ENCODE measurements at places on chromosomes 7 and 10.

DNA sequence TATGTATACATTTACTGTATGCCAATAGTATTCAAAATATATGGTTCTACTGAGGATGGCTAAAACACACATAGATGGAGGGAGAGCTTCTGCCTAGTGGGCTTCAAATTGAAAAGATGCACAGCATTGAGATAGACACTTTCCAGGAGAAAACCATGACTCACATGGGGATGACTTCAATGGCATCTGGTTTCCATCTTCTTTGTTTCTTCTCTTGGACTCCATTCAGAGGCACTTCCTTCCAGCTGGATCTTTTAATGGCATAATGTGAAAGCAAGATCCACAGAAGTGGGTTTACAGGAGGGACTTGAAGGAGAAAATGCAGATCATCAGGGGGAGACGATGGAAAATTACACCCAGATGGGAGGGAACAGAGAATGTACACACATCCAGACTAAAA is 84.9 kb downstream of the ZNF365 start:
- no peak for DNase-seq

- no peak for DNase-seq
Observed at GRCh38 chr10:132165416-132165980, 21.2 kb upstream of the DPYSL4 start.

GRCh38 chr7:50723888-50724287 is 58.8 kb downstream of the GRB10 start:
- DNase-seq = no peak

- no peak for DNase-seq
Observed at GRCh38 chr10:117818721-117819120, 228.0 kb downstream of the RAB11FIP2 start.

DNA sequence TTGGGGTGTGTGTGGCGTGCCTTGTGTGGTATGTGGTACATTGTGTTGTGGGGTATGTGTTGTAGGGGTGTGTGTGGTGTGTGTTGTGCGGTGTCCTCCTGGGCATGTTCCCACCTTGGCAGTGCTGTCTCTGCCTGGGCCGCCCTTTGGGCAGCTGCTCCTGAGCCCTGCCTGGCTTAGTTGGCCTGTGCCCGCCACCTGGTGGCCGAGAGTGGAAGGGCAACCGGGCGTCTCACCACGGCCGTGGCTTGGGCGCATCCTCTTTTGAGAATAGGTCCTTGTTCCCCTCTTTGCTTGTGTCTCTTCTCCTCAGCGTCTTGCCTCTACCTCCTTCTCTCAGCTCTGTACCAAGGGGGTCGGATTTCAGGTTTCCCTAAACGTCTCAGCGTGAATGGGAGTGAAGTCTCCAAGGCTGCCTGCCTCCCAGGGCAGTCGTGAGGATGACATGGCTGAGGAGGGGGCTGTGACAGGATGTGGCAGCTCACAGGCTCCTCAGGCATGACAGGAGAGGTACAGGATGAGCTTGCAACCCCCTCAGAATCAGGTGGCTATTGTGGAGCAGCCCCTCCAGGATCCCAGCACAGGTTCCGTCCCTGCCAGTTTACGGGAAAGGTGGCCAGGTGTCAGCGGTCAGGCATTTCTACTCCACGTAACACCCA is 98.4 kb upstream of the PODXL start:
- DNase-seq = peak; percentile 94

- DNase-seq = no peak
Observed at GRCh38 chr7:18844735-18845134, 272.7 kb downstream of the TWIST1 start.

- DNase-seq = no peak
Observed at GRCh38 chr7:124032369-124033094, at the start of gene TMEM229A. Gene TMEM229A (minus strand): TSS chr7:124033067. CDS start chr7:124033003, 64 bp downstream.

GRCh38 chr7:42945821-42946626 is 13.8 kb downstream of the MRPL32 start:
- DNase-seq = no peak

DNA sequence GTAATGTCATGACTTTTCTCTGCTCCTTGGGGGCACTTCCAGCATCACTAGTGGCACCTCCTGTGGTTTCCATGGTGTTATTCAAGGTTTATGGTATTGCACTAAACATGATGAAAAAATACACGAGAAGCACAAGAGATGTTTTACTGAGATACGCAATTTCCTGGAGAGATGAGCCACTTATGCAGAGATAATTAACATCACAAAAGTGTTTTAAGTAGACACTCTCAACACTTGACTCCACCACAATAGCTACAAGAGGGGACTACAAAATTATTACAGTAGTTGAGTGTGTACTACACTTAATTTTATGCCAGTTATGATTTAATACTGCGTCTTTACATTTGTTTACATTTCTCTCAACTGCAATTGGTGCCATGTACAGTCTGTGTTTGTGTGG is 906.7 kb downstream of the DNAJB9 start:
- no peak for DNase-seq

DNA sequence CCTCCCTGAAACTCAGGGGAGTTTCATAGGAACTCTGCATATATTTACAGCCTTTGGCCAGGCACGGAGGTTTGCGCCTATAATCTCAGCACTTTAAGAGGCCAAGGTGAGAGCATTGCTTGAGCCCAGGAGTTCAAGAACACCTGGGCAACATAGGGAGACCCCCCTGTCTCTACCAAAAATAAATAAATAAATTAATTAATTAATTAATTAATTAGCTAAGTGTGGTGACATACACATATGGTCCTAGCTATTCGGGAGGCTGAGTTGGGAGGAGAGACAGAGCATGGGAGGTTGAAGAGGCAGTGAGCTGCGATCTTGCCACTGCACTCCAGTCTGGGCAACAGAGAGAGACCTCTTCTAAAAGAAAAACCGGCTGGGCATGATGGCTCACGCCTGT is 9.4 kb upstream of the LEP start:
- no peak for DNase-seq

DNA sequence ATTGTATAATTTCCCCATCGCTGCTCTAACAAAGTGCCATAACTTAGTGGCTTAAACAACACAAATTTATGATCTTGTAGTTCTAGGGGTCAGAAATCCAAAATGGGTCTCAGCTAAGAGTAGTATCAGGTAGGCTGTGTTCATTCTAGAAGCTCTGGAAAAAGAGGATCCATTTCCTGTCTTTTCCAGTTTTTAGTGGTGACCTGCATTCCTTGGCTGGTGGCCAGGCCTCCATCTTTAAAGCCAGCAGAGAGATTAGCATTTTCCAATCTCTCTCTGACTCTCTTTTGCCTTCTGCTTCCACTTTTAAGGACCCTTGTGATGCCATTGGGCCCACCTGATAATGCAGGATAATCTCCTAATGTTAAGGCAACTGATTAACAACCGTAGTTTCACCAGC is 41.0 kb upstream of the C10orf120 start:
- no peak for DNase-seq

- DNase-seq = no peak
Observed at GRCh38 chr10:10213237-10213636, 804.4 kb upstream of the CELF2 start.

- DNase-seq = no peak
Observed at GRCh38 chr10:117007080-117007479, 2.1 kb upstream of the SHTN1 start.

DNA sequence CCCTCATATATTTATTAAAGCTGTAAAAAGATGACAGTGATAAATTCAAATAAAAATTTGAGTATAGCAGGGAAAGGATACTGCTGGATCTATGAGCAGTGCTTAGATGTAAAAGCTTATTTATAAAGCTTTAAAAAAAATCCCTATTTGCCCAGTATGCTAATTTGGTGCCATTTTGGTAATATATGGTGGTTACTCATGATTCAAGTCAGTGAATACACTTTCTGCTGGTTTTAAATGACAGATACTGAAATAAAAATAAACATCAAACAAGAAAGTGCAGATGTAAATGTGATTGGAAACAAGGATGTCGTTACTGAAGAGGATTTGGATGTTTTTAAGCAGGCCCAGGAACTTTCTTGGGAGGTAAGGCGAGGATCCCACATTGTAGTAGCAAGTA is 134.4 kb upstream of the SAMD8 start:
- no peak for DNase-seq

DNA sequence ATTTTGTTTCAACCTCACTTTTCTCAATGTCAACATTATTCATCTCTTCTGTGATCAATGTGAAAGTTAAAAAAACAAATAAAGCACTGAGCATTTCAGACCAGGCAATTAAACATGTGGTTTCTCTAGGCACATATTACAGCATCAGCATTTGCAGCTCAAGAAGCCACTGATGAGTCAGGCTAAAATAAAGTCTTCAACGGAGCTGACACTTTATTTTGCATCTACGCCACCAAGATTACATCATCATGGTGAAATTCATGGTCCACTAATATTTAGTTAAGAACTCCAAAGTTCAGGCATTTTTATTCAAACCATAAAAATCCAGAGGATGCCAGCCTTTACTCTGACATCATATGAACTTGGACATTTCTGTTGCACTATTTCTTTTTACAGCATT is 33.0 kb downstream of the MAGI2 start:
- DNase-seq = no peak

DNA sequence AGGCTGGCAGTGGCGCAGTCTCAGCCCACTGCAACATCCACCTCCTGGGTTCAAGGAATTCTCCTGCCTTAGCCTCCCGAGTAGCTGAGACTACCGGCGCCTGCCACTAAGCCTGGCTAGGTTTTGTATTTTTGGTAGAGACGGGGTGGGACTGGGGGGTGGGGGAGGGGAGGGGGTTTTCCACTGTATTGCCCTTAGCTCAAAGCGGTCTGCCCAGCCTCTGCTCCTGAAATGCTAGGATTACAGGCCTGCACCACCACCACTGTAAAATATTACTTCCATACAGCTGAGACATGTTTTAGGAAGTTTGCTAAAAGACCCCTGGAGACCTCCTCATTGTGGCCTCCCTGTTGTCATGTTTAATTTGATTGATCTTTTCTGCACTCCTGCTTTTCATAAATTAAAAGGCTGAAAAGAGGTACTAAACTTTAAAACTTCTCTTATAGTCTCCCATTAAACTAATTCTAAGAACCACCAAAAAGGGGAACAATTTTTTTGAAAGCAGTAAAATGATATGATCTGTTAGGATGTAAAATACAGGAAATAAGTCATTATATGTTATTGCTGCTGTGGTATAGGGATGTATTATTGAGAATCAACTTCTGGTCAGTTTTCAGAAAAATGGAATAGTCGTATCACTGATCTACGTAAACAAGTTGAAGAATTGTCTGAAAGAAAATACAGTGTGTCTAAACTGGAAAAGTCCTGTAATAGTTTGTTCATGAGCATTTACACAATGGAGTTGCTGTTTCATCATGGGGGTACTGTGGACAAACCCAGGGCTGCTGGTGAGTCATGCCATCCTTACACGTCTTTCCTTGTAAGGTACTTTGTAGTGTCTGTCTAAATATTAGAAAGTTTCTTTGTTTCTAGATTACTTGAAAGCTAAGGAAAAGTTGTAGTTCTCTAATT is 72.9 kb upstream of the TMEM248 start:
- DNase-seq = peak; percentile 33

DNA sequence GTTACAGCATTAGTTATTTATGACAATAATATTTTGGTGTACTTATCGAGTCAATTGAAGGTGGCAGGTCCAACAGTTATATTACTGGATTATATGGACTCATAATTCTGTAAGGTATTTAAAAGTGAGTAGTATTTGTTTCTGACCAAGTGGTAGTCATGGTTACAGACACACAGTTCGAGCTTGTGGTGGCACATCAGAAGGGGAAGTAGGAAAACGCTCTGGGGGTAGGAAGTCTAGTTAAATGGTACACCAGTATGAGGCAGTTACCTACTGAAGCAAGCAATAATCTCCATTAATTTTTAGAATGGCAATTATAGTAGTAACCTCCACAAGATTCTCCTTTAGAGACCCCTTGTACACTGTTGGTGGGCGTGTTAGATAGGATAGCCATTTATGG is 541.2 kb downstream of the ETV1 start:
- no peak for DNase-seq

GRCh38 chr7:12868027-12868426 is 180.6 kb downstream of the ARL4A start:
- DNase-seq = no peak

GRCh38 chr10:59229441-59229840 is 53.0 kb downstream of the PHYHIPL start:
- no peak for DNase-seq

DNA sequence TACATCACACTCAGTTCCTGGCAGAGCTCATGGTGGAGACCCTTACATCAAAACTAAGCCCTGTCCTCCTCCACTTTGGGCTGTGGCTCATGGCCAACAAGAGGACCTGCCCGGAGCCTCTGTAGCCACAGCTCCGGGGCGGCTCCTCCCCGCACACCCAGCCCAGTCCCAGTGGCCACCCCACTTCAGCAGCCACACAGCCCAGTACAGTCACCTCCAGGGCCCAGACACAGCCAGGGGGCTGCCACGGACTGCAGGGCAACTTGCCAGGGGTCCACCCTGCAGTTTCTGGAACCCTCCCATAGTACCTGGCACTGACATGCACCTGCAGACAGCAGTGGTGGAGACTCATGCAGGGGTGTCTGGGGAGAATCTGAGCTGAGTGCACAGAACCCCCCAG is 11.8 kb downstream of the ADGRA1 start:
- DNase-seq = no peak

- DNase-seq = no peak
Observed at GRCh38 chr7:5420881-5421713, 2.5 kb downstream of the TNRC18 start.

DNA sequence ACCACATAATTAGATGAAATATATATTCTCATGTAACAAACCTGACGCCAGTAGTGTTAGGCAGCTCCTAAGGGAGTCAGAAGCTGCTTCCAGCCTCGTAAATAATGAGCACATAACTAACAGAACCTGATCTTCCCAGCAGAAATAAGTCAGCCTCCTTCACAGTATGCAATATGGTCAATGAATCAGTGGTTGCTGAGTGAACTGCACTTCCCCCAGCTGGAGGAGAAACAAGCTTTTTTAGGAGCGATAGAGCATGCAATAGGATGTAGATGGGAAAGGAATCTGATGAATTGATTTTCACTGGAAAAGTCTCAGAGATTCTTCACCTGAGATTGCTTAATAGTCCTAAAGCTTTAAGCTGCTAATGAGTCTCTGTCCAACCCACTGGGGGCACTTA is 337.2 kb upstream of the LRGUK start:
- no peak for DNase-seq

DNA sequence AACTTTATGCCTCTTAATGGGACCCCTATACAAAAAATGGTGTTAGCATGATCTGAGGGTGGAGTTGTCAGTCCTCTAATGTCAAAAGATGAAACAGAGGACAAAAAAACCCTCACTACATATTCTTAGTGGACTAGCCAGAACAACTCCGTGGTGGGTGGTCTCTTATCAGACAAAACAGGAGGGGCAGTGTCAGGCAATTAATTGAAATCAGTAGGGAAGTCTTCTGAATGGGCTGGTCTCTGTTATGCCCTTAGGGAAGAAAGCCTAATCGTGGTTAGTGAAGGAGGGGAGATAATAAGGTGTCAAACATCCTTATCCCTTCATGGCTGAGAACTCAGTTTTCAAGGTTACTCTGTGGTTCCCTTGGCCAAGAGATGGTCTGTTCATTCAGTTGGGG is 909.4 kb downstream of the GRID1 start:
- DNase-seq = no peak

- no peak for DNase-seq
Observed at GRCh38 chr10:34574353-34574934, 240.7 kb downstream of the PARD3 start.
